ENCODE measurements at places on chromosomes 16 and 17.

GRCh38 chr16:17930280-17930679, 406.3 kb downstream of the NPIPA8 start:
- no peak for DNase-seq

DNA sequence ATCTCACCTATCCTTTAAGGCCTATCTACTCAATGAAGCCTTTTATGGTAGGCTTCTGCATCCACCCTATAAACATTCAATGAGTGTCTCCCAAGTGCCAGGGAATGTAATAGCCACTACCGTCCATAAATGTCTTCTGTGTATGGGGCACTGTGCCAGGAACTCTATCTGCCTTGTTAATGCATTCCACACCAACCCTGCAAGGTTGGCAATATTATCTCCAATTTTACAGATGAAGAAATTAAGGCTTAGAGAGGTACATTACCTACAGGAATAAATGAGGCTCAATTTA, 20.0 kb downstream of the MAP3K14 start:
- no peak for DNase-seq

DNA sequence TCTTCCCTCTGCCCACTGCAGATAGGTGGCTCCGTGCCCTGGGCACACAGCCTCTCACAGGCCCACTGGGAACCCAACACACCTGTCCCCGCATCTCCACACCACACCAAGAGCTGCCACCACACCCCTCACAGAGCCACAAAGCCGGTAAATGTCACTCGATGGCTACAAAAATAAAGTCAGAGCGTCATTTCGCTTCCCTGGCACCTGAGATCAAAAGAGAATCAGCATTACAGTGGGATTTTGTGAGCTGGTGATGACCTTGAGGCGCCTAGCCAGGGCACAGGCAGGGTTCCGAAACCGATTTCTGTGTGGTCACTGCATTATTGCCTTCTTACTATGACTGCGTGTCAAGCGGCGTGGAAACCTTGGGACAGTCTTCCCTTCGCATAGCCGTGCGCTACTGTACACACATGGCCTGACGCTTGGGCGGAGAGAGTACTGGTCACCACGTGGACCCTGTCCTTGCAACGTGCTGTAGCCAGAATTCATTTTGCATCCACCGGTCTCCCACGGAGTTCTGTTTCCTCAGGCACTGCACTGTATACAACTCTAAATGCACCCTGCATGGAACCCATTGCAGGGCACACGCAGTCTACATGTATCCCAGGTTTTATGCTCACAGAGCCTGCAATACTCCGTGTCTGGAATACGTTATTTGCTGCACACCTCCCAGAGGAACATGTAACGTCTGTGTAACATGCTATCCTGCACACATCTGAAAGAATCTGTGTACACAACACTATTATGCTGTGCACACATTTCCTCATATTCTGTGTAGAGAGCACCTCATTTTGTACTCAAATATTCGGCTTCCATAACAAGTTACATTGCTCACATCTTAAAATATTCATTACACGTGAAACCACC, 5.8 kb upstream of the FOXF1 start:
- DNase-seq = no peak

GRCh38 chr17:45063198-45063597, 2.1 kb downstream of the NMT1 start:
- no peak for DNase-seq

DNA sequence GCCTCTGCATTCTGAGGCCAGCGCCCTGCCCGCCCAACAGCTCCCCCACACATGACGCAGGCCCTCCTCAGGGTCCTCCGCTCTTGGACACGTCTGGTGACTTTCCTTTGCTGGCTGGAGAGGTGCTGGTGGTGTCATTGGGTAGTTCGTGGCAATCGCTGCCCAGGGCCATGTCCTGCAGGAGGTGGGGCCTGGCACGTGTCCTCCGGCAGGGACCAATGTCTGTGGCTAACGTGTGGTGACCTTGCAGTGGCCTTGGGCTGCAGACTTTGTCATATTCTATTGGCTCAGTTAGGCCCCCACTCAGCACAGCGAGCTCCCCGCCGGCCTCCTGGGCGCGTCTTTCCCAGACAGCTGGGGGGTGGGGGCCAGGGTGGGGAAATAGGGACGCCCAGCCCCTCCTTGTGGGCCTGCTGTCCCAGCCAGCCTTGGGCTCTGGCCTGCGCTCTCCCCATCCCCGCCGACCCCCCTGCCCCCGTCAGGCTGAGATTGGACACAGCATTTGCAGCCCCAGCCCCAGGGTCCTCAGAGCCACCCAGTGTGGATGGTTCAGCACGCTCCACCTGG, 52.1 kb upstream of the PVALEF start:
- DNase-seq = no peak

- no peak for DNase-seq
These were observed 37.1 kb upstream of the AMZ2 start for GRCh38 chr17:68210570-68211315.

- no peak for DNase-seq
These were observed 11.5 kb upstream of the FOXF1 start for GRCh38 chr16:86498671-86499439.

DNA sequence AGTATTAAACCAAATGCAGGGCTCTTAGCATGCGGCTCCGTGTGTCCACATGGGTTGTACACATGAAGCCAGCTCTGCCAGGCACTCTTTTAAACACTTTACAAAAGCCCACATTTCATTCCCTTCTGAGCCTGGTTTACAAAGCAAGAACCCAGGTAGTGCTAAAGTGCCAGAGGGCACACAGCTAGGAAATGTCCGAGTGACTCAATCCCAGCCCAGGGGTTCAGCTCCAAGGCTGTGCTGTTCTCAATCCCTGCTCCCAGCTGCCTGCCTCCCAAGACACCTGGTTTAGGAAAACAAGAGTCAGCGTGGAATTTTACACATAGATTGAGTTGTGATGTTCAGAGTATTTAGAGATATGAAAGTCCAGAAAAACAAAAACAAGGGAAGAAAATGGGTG, 13.3 kb upstream of the DCAF7 start:
- no peak for DNase-seq

DNA sequence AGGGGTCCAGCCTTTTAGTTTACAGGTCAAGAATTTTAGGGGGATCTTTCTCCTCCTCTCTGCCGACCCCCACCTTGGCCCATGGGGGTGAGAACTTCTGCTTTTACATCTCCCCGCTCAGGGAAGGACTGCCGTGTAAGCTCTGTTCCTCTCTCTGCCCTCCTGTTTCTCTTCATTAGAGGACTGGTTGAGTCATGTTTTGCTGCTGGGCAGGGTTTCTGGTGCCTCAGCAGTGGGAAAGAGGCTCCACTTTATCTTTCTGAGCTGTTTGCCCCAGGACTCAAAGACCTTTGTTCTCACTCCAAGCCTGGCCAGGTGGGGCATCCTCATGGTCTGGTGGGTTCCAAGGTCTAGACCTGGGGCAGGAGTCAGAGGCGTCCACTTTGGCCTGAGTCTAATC, 93.0 kb downstream of the UTP18 start:
- DNase-seq = no peak

DNA sequence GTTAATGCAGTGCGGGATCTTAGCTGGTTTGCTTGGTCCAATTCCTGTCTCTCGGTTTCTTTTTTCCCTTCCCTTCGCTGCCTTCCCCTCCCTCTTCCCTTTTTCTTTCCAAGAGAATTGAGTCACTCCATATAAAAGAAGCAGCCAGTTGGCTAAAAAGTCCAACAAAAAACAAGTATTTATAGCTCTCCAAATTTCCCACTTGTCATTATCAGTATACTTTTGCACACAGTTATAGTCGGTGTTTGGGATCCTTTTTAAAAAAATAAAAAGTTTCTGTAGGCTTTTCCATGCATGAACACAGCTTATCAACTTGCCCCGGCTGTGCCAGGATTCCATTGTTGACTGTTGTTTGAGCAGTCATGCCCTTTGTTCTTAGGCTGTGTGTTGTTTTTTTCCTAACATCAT, 24.9 kb downstream of the HMOX2 start:
- no peak for DNase-seq

DNA sequence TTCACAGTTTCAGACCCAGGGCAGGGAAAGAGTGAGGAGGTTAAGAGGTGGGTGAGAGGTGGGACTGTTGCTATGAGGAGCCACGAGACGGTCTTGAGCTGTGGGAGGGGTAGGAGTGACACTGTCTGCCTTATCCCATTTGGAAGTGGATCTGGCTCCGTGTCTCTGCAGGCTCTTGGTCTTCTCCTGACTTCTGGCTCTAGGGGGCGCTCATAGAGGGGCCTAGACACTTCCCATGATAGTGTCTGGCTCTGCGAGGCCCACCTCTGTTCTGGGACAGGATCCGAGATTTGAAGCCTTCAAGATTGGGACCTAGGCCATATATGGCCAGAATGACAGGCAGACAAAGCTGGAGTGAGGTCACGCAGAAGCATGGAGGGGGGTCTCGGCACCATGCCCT, 204.5 kb downstream of the GSG1L start:
- no peak for DNase-seq

GRCh38 chr16:85986931-85987749, 88.2 kb downstream of the IRF8 start:
- no peak for DNase-seq

- no peak for DNase-seq
These were observed 14.3 kb downstream of the ACSF2 start for GRCh38 chr17:50440172-50440837.

DNA sequence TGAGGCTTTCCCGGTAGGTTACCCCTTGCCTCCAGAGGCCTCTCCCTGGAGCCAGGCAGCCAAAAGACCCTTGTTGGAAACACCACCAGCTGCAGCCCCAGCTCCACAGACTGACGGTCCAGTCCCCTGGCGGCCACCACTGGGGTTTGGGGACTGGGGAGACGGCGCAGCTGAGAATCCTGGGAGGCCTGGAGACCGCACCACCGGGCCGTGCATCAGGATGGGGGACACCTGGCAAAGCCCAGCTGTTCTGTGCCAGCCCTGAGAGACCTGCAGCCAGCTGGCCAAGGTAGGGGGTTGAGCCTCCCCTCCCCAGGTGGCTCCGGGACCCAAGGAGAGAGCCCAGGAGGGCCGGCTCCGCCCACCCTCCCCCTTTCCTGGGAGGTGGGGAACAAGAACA, 8.3 kb upstream of the SLC38A10 start:
- no peak for DNase-seq

- no peak for DNase-seq
These were observed 3.3 kb upstream of the NACA2 start for GRCh38 chr17:61594294-61594825.

DNA sequence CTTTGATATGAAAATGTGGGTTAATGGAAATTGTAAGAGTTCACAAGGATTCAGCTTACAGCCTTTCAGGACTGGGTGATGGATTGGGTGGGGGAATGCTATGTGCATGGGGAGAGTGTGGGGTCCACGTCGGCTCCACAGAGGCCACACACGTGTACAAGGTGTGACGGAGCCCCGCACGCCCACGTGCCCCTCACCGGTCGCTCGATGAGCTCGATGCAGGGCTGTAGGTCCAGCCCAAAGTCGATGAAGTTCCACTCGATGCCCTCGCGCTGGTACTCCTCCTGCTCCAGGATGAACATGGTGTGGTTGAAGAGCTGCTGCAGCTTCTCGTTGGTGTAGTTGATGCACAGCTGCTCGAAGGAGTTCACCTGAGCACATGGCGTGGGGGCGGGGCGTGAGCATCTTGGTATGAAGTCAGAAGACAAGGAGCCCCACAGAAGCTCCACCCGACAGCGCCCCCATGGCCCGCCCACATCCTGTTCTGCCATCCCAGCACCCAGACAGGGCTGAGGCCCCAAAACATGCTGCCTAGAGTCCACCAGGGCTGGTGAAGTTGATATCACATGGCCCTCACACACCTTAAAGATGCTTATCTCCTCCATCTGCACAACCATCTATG, 99.1 kb downstream of the MYH11 start:
- DNase-seq = no peak

- DNase-seq = no peak
These were observed 24.6 kb downstream of the NECAB2 start for GRCh38 chr16:83992624-83993023.

GRCh38 chr16:2500918-2501750, 12.6 kb upstream of the ATP6V0C start:
- DNase-seq = peak; percentile 81

- no peak for DNase-seq
These were observed 181.3 kb downstream of the IRF8 start for GRCh38 chr16:86080131-86080875.

DNA sequence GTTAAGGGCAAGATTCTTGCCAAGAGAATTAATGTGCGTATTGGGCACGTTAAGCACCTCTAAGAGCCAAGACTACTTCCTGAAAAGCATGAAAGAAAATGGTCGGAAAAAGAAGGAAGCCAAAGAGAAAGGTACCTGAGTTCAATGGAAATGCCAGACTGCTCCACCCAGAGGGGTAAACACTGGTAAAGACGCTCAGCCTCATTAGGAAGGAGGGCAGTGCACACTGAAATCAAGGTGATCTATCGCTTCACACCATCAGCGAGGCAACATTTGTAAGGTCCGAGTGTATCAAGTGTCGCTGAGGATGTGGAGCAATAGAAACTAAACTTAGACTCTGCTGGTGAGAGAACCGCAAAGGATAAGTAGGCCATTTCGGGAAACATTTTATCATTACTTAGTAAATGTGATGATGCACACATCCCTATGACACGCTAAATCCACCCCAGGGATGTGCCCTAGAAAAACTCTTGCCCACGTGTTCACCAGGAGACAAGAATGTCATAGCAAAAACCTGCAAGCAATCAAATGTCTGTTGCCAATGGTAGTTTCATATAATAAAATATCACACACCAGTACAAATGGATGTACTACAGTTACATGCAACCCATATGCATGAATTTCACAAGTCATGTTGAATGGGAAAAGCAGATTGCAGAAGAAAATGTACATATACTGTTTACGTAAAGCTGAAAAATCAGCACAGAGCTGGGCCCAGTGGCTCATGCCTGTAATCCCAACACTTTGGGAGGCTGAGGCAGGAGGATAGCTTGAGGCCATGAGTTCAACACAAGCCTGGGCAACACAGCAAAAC, 23.6 kb downstream of the CNTROB start:
- no peak for DNase-seq

DNA sequence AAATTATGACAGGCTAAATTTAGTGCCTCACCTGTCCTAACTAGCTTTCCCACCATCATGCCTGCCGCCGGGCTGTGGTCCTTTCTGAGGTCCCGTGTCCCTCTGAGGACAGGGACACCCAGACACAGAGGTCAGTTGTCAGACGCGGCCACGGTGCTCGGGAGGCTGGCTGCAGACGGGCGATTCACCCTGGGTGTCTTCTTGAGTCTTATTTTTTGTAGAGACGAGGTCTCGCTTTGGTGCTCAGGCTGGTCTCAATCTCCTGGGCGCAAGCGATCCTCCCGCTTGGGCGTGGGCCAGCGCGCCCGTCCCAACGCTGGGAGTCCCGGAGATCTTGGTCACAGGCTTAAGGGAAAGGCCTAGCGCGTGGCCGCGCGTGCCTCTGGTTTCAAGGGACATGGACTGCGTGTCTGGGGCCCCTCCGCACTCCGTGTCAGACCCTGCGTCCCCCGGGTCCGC, 797 bp upstream of the RAB11FIP3 start:
- DNase-seq = no peak

GRCh38 chr17:35577830-35578196, 558 bp downstream of the PEX12 start:
- no peak for DNase-seq

- no peak for DNase-seq
These were observed 9.6 kb upstream of the SPN start for GRCh38 chr16:29653471-29653870.

Data from natural killer cell treated with Interleukin-12 subunit alpha and Interleukin-12 subunit beta and Interleukin-15 and Interleukin-18, amount 100 ng/mL, for 72 hours (primary cell).